ENCODE measurements at places on chromosomes 1 and 21.
A peak's percentile ranks its signal among the peaks of the same experiment; 100 is the strongest.

GRCh38 chr1:21278860-21279845 is 11.1 kb downstream of the ECE1 start:
- no peak for DNase-seq

- no peak for DNase-seq
Observed at GRCh38 chr1:193402037-193402436, 215.6 kb upstream of the B3GALT2 start.

GRCh38 chr1:109193653-109194590 is 19.8 kb upstream of the SARS1 start:
- peak; percentile 77 for DNase-seq

- no peak for DNase-seq
Observed at GRCh38 chr1:29793653-29794348, 557.5 kb downstream of the PTPRU start.

DNA sequence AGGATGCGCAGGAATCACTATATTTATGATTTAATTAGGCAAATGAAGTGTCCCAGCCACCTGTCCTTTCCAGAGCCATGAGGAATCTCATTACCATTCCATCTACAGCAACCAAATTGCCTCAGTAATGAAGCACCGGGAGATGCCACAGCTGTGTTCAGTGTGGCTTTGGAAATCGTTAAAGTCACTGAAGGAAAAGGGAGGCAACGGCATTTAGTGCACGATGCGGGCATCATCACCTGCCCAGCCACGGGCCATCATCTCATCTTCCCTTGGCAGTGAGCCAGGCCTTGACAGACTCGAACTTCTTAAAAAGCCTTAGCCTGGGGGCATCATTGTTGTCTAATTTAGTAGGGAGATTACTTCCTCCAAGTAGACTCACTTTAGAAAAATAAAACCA is 67.8 kb downstream of the CNIH3 start:
- DNase-seq = no peak

GRCh38 chr1:226308723-226309397 is at the start of gene LIN9:
TSS of gene LIN9 (minus strand) at chr1:226309164. CDS start at chr1:226309139, 25 bp downstream.
- peak; percentile 94 for DNase-seq

- peak; percentile 54 for DNase-seq
Observed at GRCh38 chr1:63916485-63917360, 142.9 kb downstream of the ROR1 start.
